ENCODE measurements at places on chromosomes 16 and 17.

GRCh38 chr17:68906638-68907037 is 48.6 kb downstream of the ABCA8 start:
- DNase-seq, result no peak

DNA sequence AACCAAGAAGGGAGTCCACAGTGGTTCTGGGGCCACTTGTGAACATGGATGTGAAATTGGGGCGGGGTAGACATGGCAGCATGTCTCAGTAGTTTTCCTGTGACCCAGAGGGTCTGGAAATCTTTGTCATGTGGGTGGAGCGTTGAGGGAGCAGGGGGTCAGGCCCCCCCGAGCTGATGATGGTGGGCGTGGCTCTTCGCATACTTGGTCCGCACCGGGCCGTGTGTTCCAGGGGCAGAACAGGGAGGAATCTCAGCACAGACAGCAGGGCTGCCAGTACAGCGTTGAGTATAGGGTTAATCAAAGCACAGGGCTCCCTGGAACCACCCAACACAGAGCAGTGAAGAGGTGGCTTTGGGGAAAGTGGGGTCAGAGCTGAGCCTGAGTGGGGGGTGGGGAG is 267.5 kb downstream of the SEC14L1 start:
- DNase-seq, result no peak

- DNase-seq, result no peak
Measured at GRCh38 chr17:29073520-29073919, 30.6 kb downstream of the PIPOX start.

GRCh38 chr16:15650698-15651171 is 690 bp downstream of the NDE1 start:
- DNase-seq, result peak; percentile 13

GRCh38 chr17:17107891-17108431 is 65.7 kb downstream of the MPRIP start:
- DNase-seq, result no peak

DNA sequence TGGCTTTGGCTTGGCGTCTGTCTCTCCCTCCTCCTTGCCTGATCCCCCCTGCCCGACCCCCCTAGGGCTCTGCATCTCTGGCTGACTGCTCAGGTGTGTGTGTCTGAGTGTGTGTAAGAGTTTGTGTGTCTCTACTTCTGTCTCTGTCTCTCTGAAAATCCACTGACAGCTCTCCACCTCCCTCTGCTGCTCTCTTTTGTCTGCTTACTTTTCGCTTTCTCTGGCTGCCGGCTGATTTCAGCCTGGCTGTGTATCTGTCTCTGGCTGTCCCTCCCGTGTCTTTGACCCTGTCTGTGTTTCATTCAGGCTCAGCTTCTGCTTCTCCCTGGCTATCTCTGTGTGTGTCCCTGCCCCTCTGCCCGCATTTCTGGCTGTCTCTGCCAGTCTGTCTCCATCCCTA is 3.8 kb upstream of the SPEM1 start:
- DNase-seq, result no peak

GRCh38 chr17:31493656-31494155 is 102.2 kb downstream of the RAB11FIP4 start:
- no peak for DNase-seq

DNA sequence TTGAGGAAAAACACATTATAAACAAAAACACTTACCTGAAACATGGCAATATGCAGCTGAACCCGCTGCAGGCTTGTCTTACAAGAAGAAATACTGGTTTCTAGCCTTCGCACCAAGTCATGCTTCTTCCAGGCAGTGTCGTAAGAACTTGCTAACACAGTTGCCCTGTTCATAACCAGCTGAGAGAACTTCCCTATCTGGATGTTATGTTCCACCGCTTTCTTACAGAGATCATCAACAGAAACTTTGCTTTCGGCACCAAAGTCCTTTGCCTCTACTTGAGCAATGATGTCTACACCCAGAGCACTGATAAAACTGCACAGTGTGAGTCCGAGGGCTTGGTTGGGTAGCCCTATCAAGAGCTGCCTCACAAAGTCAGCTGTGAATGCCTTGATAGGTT is 27.9 kb upstream of the ARL6IP1 start:
- no peak for DNase-seq

DNA sequence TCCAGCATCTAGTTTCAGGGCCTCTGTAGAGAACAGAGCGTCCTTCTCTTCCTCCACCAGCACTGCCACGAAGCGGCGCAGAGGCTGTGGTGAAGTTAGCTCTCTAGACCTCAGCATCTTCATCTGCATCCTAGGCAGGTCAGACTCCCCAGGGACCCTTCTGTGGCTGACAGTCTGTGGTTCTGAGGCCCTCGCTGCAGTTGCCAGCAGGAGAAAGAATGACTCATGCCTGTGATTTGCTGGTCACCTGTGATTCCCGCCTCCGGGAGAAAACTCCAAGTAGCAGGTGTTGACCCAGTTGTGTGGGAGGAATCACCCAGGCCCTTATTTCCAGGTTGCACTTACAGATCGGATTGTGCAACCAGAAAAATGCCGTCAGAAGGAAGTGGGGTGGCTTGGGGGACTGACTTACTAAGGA is 117.3 kb upstream of the CACNG5 start:
- DNase-seq, result no peak

GRCh38 chr16:30377050-30377811 is 2.6 kb downstream of the MYL11 start:
- DNase-seq, result no peak

GRCh38 chr17:381941-382643 is 29.5 kb upstream of the RPH3AL start:
- DNase-seq, result no peak

DNA sequence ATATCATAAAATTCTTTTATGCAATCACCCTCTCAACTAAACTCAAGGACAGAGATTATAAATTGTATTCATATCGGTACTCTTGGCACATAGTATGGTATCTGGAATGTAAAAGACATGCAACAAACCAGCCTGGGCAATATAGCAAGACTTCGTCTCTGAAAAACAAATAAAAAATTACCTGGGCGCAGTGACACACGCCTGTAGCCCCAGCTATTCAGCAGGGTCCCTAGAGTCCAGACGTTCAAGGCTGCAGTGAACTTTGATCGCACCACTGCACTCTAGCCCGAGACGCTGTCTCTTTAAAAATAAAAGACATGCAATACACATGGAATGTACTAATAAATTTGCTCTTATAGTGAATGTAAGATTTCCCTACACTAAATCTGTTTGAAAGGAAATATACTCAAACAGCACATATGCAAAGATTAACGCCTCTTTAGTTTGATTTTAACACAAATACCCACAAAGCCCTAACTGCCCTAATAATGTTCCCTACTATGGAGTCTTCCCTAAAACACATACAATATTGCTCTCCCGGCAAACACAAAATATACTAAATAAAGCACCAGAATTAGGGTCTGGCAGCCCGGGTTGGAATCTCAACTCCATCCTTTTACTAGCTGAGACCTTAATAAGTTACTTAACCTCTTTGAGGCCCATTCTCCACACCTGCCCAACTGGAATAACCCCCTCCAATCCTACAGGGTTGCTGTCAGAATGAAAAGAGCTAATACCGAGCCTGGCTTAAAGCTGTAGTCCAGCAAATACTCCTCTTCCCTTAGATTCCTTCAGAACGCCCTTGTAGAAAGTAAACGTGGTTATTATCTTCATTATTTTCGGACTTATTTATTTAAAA is 1.2 kb downstream of the ABCA5 start:
- DNase-seq, result no peak

GRCh38 chr17:41020336-41020735 is 6.7 kb downstream of the KRTAP1-5 start:
- DNase-seq, result no peak

DNA sequence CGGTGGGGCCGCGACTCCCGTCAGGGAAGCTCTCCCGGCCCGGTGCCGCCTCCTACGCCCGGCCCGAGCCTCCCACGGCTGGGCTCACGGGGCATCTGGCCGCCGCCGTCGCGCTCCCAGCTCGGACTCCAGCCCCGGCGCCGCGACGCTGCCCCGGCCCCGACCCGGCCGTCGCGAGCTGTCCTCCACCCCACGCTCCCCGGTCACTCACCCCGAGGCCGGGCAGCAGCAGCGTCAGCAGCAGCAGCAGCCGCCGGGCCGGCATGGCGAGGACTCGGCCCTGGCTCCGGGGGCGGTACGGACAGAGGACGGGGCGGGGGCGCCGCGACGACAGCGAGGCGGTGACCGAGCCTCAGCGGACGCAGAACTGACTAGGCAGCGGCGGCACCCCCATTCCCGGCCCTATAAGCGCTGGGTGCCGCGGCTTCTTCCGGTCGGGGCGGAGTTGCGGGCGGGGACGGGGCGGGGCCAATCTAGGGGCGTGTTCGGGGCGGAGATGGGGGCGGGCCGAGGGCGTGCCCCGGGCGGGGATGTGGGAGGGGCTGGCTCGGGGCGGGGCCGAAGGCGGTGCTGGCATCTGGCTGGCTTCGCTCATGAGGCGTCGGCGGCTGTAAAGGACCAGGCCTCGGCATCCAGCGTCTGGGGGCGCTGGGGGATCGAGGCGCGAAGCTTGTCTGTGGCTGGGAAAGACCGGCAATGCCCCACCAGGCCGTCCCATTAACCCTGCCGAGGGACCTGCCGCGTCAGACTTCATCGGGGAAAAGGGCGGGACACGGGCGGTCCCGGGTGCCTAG is at the start of gene ERN1:
ERN1 (minus strand) TSS at position 380 of the 794 bp plus-strand sequence; CDS start at position 265, 115 bp downstream.
- DNase-seq, result peak; percentile 85

GRCh38 chr16:88706229-88706964 is at the start of the genes CTU2 and RNF166:
TSS of gene CTU2 (plus strand) at chr16:88706503. CDS start at chr16:88706531, 28 bp downstream.
TSS of gene RNF166 (minus strand) at chr16:88706408. CDS start at chr16:88706325, 83 bp downstream.
- peak; percentile 85 for DNase-seq

DNA sequence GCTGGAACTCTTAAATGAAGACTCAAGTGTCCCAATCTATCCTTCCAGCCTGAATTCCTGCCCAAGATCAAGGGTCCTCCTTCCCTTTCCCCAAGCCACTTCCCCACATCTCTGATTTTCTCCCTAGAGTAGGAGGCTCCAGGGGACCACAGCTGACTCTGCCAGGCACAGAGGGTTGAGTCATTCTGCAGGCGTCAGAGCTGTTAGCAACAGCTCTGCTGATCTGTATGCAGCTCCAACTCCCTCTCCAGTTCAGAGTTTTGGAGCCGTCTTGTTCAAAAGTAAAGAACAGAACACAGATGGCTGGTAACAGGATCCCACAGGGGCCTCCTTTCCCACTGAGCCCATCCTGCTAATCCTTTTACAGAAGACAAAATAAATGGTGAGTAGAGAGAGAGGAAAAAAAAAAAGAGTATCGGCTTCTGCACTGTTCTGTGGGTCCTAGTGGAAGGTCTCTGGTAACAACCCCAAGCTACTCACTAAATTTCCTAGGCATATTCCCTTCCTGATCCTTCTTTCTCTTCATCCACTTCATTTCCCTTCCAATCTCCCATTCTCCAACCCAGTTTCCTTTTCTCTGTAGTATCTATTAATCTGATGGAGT is 13.4 kb upstream of the TAOK1 start:
- no peak for DNase-seq

DNA sequence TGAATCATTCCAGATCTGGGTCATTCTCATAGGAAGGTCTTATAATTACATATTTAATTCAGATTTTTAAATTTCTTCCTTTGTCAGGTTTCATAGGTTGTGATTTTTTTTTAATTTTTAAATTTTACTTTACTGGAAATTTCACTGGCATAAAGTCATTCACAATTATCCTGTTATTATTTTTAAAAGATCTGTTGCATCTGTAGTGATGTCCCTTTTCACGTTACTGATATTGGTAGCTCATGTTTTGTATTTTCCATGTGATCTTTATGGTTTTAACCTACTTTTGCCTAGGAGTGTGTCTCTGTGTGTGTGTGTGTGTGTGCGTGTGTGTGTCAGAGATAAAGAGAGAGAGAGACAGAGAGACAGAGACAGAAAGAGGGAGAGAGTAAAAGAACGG is 216.6 kb upstream of the KCNJ16 start:
- DNase-seq, result no peak

- DNase-seq, result no peak
Measured at GRCh38 chr16:69880640-69881133, 70.4 kb upstream of the CLEC18A start.

DNA sequence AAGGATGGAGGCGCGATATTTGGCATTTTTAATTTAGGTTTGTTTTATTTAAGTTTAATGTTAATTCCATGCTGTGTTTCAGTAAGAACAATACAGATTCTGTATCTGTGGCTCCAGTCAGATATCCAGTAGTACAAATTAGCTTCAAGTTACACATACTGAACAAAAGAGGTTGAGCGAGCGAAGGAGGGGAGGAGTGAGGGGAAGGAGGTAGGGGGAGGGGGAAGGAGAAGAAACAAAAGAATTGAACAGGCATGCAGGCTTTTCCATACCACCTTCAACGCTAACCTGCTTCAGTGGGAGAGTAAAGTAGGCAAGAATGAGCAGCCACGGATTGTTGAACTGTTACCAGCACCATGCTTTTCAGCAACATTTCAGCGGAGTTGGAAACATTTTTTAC is 55.5 kb downstream of the YWHAE start:
- DNase-seq, result no peak

DNA sequence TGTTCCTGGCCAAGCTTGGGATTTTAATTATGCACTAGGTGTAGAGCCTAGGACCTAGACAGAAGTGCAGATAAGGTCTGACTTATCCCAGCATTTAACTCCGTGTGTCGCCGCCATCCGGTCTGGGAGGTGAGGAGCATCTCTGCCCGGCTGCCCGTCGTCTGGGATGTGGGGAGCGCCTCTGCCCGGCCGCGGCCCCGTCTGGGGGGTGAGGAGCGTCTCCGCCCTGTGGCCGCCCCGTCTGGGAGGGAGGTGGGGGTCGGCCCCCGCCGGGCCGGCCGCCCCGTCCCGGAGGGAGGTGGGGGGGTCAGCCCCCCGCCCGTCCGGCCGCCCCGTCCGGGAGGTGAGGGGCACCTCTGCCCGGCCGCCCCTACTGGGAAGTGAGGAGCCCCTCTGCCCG is 7.1 kb upstream of the B4GALNT2 start:
- no peak for DNase-seq

- no peak for DNase-seq
Measured at GRCh38 chr17:67708378-67708777, 9.4 kb upstream of the NOL11 start.

GRCh38 chr17:29069526-29070041 is 26.6 kb downstream of the PIPOX start:
- no peak for DNase-seq

GRCh38 chr16:2398520-2398919 is 30.7 kb upstream of the CCNF start:
- no peak for DNase-seq

DNA sequence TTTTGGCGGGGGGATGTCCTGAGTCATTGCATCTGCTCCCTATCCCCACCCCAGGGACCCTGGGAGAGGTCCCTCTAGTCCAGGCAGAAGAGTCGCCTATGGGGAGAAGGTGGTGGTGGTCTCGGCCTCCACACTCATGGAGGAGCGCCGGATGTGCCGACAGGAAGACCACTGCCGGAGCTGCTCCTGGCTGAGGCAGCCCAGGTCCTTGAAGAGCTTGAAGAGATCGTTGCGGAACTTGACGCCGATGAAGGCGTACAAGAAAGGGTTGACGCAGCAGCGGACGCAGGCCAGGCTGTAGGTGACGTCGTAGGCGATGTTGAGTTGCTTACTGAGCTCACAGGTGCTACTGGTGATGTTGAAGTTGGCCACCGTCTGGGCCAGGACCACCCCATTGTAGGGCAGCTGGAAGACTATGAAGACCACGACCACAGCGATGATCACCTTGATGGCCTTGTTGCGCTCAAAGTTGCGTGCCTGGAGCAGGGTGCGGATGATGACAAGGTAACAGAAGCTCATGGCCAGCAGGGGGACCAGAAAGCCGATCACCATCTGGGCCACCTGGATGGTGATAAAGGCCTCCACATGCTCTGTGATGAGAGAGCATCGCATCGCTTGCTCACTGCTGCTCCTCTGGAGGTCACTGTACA is 10.5 kb downstream of the CCR7 start:
- DNase-seq, result no peak
